ENCODE measurements at places on chromosomes 6 and 20.

DNA sequence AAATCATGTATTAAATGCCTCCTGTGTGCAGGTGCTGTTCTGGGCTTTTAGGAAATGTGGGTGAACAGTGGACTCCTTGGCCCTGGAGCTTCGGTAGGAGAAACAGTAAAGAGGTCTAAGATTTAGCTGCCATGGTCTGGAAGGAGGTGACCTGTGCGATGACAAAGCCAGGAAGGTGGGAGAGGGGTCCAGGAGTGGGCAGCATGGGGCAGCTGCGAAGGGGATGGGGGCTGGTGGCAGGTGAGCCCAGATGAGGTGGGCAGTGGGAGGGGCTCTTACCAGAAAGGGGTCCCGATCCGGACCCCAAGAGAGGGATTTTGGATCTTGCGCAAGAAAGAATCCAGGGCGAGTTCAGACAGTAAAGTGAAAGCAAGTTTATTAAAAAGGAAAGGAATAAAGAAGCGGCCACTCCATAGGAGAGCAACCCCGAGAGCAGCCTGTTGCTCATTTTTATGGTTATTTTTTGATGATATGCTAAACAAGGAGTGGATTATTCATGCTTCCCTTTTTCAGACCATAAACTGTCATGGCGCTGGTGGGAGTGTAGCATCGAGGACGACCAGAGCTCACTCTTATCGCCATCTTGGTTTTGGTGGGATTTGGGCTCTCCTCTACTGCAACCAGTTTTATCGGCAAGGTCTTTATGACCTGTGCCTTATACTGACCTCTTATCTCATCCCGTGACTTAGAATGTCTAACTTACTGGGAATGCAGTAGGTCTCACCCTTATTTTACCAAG is 38.7 kb downstream of the PRR18 start:
- DNase-seq: no peak

GRCh38 chr6:36032261-36032660 is 4.7 kb downstream of the MAPK14 start:
- DNase-seq: no peak

GRCh38 chr20:25293910-25294458 is 46.1 kb downstream of the PYGB start:
- DNase-seq: no peak

DNA sequence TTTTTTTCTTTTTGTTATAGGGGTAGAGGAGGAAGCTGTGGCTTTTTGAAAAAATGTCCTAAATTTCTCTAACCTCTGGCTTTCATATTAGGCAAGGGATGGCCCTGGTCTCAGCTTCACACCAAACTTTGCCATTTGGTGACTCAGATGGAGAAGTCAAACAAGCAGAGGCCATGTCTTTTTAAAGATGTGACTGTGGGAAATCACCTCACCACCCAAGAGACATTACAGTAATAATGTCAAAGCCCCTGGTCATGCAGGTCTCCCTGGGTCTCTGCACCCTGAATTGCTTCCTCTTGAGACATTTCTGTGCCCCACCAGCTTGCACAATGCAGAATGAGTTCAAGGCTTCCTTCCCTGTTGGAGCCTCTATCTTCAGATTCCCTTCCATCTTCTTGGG is 39.5 kb upstream of the ADGRF5 start:
- DNase-seq: no peak

GRCh38 chr20:10478205-10478604 is 43.1 kb downstream of the SLX4IP start:
- DNase-seq: no peak
